EH (cell line): ENCODE measurements at places on chromosomes 6 and 20.

- DNase-seq = peak; percentile 46
Observed at GRCh38 chr6:148175550-148176188, 167.0 kb upstream of the SASH1 start.

DNA sequence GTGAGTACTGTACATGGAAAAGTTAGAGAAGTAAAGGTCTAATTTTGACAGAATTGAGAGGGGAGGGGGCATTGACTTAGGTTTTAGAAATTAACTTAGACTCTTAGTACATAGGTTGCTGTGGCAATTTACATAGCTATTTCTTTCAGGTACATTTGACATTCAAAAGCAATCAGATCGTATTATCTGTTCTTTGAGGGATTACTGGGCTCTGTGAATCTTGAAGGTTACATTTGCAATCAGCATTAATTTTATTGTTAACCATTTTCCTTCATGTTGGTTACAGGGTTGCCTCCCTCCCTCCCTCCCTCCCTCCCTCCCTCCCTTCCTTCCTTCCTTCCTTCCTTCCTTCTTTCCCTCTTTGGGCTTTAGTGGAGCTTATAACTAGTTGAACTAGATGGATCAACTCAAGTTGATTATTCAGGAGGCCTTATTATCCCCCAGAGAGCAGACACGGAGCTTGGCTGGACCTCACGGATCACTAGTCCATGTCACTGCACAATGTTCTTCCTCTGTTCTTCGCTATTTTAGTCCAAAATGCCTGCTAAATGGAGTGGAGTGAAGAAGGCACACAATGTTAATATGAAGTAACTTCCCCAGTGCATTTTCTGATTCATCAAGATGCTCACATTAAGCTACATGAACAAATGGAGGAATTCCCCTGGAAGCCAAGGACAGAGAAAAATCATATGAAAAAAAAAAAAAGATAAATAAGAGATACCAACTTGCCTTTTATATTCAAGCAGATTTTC is 87.8 kb downstream of the PLCB4 start:
- no peak for DNase-seq

GRCh38 chr6:129112591-129112990 is 229.7 kb downstream of the LAMA2 start:
- no peak for DNase-seq

- no peak for DNase-seq
Observed at GRCh38 chr20:62827311-62828038, 10.6 kb downstream of the COL9A3 start.

DNA sequence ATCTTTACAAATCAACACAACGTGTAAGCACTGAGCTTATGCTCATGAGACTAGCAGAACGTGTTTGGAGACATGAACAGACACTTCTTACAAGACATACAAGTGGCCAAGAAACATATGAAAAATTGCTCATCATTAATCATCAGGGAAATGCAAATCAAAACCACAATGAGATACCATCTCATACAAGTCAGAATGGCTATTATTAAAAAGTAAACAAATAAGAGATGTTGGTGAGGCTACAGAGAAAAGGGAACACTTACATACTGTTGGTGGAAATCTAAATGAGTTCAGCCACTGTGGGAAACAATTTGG is 327.9 kb upstream of the SOX4 start:
- DNase-seq = peak; percentile 63

- no peak for DNase-seq
Observed at GRCh38 chr6:75333676-75334200, 49.1 kb upstream of the TMEM30A start.

DNA sequence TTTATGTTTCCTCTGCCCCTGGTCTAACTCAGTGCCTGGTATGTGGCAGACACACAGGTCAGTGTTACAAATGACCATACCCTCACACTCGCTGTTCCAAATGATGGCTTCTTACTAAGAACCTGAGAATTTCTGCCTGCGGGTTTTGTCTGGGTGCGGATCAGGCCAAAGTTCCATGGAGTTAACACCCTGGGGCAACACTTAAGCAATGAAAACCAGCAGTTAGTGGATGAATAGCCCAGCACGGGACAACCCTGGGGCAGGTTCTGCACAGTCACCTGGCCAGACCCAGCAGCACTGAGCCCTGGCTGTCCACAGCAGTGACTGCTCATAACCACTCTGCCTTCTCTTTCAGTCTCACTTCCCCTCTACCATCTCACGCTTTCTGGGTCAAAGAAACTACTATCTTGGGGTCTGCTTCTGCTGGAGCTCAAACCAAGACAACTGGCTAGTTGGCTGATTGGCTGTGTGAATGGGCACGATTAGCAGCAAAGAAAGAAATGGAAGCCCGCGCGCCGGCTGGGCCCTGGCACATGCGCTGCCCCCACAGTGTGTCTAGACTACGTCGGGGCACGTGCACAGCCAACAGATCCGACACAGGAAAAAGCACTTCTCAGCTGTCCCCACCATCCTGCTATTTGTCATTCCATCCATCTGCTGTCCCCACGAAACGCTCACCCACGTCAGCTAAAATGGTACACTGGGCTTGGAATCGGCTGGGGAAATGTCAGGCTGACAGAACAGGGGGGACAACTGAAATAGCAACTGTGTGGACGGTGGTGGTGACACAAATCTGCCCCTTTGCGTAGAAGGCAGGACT is 36.6 kb downstream of the MGME1 start:
- no peak for DNase-seq

DNA sequence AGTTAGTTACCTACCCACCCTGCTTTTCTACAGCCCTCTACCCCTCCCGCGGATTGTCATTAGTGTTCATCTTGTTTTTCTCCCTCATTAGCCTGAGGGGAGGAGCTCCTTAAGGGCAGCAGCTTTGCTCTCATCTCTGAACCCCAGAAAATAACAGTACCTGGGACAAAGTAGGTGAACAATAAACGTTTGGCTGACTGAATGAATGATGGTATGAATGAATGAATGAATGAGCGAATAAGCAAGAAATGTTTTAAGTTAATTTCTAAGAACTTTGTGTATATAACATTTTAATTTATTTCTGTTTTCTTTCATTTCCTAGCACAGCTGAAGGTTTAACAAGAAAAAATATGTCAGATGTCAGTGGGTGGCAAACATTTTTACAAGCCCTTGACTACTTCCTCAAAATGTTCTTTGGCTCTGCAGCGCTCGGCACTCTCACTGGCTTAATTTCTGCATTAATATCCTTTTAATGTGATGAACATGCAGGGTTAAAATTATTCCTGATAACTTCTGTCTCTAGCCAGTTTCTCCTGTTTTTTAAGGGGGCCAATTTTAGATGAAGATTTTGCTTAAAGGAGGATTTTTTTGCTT is 50.1 kb downstream of the SLC9A8 start:
- no peak for DNase-seq

GRCh38 chr6:37149745-37150144 is 20.2 kb upstream of the PIM1 start:
- no peak for DNase-seq

GRCh38 chr6:156868385-156868784 is 91.2 kb downstream of the ARID1B start:
- no peak for DNase-seq

DNA sequence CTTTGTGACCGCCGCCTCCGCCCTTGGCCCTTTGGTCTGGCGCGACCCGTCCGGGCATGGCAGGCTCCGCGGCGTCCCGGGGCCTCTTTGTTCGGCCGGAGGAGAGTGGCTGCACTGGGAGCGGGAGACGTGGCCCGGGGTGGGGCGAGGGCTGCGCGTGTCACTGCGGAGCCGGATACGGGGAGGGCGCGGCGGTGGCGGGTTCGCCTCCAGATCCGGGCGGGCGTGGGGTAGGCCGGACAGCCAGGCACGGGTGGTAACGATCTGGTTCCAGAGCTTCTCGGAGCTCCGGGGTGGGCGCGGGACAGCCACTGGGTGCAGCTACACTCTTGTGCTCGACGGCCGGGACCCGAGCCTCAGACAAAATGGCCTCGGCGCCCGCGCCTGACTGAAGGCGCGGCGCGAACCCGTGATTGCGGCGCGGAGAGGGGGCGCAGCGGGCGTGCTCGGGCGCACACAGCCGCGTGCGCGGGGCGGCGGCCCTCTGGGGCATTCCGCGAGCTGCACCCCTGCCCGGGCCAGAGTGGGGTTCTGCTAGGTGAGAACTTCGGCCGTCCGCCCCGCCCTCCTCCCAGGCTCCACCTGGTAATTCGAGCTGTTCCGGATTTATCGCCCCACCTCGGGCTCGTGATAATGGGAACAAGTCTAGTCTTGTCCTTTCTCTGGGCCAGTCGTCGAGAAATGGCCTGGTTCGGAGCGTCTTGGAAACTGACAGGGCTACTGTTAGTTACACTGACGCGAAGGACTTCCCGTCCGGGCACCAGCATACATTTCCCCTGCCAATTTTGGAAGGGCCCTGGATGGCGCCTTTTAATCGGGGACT is 1.0 kb downstream of the LOC128125822 start:
- DNase-seq = peak; percentile 71

DNA sequence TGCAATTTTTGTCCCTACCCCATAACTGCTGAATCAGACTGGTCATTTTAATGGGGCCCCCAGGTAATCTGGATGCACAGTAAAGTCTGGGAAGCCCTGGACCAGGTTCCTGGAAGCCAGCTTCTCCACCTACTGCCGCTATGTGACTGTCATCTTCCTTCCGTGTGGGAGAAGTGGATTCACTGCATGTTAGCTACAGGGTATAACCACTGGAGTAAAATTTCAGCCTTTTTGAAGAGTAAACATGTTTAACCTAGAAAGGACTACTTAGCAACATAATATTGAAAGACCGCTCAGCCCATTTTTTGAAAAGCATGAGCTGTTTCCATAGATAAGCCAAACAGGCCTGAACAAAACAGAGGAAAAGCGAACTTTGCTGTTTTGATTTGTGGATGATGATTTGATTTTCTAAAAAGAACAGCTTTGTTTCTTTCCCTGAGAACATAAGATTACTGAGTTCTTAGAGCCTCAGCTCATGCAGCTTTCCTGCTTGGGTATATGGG is 208.1 kb downstream of the PLCB4 start:
- DNase-seq = no peak

DNA sequence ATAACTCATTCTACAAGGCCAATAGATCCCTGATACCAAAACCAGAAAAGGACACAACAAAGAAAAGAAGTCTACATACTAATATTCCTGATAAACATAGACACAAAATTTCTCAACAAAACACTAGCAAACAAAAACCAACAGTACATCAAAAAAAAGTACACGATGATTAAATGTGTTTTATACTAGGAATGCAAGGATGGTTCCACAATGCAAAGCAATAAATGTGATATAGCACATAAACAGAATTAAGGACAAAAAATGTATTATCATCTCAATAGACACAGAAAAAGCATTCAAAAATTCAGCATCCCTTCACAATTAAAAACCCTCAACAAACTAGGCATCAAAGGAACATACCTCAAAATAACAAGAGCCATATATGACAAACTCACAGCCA is 23.2 kb downstream of the TREM1 start:
- no peak for DNase-seq

GRCh38 chr6:153574231-153574630 is 443.1 kb upstream of the RGS17 start:
- DNase-seq = no peak

- no peak for DNase-seq
Observed at GRCh38 chr20:24059174-24059573, 70.6 kb upstream of the GGTLC1 start.

GRCh38 chr6:117933471-117933870 is 26.4 kb downstream of the SLC35F1 start:
- DNase-seq = no peak

GRCh38 chr6:7644417-7644816 is 54.4 kb downstream of the SNRNP48 start:
- no peak for DNase-seq
